ENCODE measurements at places on chromosomes 4 and X.

GRCh38 chrX:48741834-48742233, 19.7 kb upstream of the GLOD5 start:
- DNase-seq = no peak

DNA sequence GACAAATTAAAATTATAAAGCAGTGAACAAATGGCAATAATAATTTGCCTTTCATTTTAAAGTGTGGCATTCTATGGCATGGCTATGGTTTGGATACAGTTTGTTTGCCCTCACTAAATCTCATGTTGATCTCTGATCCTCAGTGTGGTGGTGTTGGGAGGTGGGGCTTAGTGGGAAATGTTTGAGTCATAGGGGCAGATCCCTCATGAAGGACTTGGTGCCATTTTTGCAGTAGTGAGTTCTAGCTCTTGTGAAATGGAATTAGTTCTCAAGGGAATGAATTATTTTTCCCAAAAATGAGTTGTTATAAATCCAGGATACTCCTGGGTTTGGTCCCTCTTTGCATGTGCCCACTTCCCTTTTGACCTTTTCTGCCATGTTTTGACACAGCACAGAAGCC, 181.4 kb downstream of the AMELX start:
- no peak for DNase-seq

- DNase-seq = no peak
These were observed 68.5 kb downstream of the BMPR1B start for GRCh38 chr4:94826206-94826605.

GRCh38 chrX:153793291-153793690, 884 bp downstream of the IDH3G start:
- DNase-seq = no peak

- DNase-seq = no peak
These were observed 31.4 kb upstream of the CHRNA9 start for GRCh38 chr4:40303751-40304150.

- DNase-seq = no peak
These were observed at the start of gene CFP for GRCh38 chrX:47629419-47630200. Gene CFP (minus strand): TSS chrX:47629930. CDS start chrX:47629844, 86 bp downstream.

DNA sequence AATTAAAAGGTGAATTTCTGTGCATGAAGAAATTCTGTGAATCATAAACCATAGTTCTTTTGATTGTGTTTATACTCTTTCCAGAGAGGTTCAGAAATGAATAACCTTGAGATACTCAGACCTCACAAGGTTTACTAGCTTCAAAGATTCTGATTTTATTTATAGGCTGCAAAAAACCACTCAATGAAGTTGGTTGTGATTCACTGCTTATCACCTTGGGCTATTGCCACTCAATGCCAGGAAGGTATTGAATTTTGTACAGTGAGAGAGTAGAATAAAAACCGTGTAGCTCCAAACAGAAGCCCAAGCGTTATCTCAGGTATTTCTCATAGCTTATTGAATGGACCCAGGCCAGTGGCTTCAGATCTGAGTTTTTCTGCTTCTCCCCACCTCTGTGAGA, 118.7 kb downstream of the FHIP1A start:
- no peak for DNase-seq

GRCh38 chrX:154840856-154841255, 6.4 kb upstream of the SMIM9 start:
- peak; percentile 49 for DNase-seq

- no peak for DNase-seq
These were observed 110.2 kb upstream of the MYOZ2 start for GRCh38 chr4:119025420-119025819.

- DNase-seq = no peak
These were observed 101.2 kb downstream of the ZNF674 start for GRCh38 chrX:46444011-46444410.

GRCh38 chrX:111260451-111260850, 9.8 kb downstream of the CAPN6 start:
- DNase-seq = no peak

- DNase-seq = no peak
These were observed 44.6 kb upstream of the MAGEC2 start for GRCh38 chrX:142249721-142250120.

DNA sequence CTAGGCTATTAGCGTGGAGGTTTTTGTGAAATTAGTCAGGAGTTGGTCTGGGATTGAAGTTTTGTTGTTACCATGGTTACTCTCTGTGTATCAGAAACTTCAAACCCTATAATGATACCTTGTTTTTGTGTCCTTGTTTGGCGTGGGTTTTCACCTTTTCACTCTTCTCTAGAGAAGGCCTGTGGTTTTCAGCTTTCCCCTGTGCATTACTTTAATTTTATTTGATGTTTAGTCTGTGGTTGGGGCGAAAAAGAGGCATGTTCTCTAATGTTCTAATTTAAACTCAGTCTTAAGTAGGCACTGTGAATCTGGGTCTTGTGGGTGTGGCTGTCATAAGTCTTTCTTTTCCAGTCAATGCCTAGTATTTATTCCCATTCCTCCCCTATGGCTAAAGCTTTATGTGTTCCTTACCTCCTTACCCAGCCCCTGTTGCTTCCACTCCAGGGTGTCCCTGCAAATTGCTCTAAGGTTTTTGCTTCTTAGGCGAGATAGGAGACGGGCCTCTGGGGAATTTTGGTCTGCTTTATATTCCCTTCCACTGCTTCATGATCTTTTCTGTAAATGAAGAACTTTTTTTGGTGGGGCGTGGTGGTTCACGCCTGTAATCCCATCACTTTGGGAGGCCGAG, 326.3 kb upstream of the ZCCHC13 start:
- peak; percentile 0 for DNase-seq

DNA sequence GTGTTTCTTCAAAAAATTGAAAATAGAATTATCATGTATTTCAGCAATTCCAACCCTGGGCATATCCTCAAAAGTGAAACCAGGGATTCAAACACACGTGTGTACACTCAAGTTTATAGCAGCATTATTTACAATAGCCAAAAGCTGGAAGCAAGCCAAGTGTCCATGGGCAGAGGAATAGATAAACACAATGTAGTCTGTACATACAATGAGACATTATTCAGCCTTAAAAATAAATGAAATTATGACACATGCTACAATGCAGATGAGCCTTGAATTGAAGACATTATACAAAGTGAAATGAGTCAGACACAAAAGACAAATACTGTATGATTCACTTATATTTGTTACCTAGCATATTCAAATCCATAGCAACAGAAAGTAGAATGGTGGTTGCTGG, 853.4 kb downstream of the STIM2 start:
- no peak for DNase-seq

GRCh38 chrX:133307637-133308498, 89.7 kb upstream of the TFDP3 start:
- DNase-seq = no peak

- no peak for DNase-seq
These were observed 33.8 kb downstream of the DCTD start for GRCh38 chr4:182883351-182883750.

DNA sequence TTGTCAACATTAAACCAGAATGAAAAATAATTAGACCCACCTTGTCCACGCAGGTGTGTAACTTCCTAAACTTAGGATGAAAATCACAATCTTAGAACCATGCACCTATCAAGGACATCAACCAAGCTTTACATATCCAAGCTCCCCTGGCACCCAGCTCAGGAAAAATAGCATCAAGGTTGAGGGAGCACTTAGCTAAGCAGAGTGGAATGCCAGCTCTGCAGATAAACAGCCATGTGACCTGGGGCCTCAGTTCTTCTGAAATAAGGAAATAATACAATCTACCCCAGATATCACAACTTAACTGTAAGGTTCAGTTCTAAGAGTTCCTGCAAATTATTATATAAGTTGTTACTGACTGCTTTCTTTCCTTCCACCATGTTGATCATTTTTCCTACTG, 64.7 kb downstream of the DHX15 start:
- no peak for DNase-seq

DNA sequence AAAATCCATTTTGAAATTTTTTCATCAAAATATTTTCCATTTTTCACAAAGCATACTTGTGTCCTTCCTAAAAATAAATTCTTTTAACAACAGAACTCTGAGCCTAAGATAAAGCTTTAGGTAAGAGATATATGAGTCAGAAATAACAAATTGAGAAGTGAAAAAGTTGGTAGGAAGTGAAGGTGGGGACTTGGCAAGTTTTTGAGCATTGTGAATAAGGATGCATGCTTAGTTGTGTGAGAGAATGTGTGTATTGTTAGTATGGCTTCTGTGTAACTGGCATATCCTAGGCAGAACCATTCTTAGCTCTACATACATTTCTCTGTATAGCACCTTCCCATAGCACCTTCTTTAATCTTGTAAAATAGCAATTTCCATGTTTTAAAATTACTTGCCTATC, 6.8 kb downstream of the ASB5 start:
- DNase-seq = no peak

DNA sequence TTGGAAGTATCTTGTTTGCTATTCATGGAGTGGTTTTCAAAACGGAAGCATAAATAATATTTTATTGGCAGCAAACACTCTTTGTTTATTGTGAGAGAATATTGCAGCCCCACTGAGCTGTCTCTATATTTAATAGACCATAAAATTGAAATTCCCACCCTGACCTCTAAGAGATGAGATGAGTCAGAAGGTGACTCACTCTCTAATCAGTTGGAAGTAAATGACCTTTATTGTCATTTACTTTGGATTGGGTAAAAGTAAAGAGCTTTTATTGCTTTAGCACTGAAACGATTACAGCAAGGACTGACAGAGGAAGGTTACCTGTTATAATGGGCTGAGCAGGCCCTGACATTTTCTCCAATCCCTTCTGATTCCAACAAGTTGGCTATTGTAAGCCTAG, 55.0 kb downstream of the SYTL5 start:
- DNase-seq = no peak

GRCh38 chrX:2500091-2500802, 529 bp downstream of the DHRSX start:
- DNase-seq = no peak

- DNase-seq = no peak
These were observed 63.5 kb upstream of the PGM2 start for GRCh38 chr4:37762991-37763368.
